ENCODE measurements at places on chromosomes 3 and 15.

GRCh38 chr15:96124436-96124835 is 206.1 kb upstream of the NR2F2 start:
- DNase-seq: no peak

DNA sequence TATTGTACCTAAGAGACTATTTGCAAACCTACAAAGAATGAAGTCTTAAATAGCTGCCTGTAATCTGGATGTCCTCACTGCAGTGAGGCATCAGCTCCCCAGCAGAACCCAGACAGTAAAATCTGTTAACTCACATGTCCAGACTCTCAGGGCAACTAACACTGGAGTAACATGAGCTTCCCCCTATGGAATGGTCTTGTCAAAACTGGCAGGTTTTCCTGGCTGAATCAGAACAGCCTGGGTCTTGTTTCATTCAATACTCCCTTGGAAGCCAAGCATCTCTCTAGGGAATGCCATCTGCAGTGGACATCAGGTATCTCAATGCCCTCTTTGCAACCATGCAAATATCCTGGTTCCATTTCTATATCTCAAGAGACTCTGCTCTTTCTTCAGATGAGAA is 24.4 kb downstream of the PTPN9 start:
- DNase-seq: no peak

DNA sequence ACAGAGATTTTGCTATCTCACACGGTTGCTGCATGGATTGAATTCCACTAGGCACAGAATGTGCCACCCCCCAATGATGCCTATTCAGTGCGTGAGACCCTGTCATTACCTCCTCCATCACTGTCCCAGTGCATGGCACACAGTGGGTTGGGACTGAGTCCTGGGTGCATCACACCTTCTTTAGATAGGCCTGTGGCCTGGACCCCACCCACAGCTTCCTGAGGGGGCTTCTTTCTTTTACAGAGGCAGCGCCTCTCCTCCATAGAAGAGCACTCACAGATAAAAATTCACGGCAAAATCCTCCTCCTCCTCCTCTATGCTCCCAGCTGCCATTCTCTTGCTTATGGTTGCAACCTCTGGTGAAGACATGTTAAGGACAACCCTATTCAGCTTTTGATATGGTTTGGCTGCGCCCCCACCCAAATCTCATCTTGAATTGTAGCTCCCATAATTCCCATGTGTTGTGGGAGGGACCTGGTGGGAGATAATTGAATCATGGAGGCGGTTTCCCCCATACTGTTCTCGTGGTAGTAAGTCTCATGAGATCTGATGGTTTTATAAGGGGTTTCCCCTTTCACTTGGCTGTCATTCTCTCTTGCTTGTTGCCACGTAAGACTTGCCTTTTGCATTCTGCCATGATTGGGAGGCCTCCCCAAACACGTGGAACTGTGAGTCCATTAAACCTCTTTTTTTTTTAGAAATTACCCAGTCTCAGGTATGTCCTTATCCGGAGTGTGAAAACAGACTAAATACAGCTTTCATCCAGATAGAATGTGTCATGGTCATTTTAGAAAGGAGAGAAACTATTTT is 147.6 kb downstream of the KLF13 start:
- no peak for DNase-seq

DNA sequence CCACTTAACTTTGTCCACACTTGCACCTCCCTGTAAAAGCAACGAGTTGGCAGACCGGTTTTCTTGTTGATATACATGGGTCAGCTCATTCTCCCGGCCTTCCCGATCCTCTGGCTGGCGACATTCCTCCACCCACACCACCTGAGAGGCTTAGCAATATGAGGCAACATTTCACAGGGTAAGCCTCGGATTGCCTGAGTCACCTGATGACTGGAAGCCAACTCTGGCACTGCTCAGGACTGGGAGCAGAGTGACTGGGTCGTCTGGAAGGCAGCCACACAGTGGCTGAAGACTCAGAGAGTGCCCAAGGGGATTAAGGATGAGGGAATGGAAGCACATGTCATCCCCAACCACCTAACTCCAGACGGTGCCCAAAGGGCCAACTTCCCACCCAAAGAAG is 9.8 kb downstream of the HOMER2 start:
- no peak for DNase-seq

GRCh38 chr3:181729341-181729869 is 17.7 kb downstream of the SOX2 start:
- no peak for DNase-seq

DNA sequence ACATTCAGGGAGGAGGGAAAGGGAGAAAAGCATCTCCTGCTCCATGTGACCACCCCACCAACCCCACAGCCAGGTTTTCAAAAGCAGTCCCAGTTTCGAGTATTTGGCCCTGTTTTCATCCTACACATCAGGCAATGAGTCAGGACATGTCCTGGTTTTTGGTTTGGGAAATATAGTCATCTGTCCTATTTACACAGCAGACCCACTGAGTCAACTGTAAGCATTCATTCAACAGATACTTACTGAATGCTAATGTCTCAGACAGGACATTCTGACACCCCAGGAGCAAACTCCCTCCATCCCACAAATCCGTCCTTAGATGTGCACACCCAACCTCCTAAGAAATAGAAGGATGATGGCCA is 32.9 kb downstream of the IGDCC3 start:
- no peak for DNase-seq

DNA sequence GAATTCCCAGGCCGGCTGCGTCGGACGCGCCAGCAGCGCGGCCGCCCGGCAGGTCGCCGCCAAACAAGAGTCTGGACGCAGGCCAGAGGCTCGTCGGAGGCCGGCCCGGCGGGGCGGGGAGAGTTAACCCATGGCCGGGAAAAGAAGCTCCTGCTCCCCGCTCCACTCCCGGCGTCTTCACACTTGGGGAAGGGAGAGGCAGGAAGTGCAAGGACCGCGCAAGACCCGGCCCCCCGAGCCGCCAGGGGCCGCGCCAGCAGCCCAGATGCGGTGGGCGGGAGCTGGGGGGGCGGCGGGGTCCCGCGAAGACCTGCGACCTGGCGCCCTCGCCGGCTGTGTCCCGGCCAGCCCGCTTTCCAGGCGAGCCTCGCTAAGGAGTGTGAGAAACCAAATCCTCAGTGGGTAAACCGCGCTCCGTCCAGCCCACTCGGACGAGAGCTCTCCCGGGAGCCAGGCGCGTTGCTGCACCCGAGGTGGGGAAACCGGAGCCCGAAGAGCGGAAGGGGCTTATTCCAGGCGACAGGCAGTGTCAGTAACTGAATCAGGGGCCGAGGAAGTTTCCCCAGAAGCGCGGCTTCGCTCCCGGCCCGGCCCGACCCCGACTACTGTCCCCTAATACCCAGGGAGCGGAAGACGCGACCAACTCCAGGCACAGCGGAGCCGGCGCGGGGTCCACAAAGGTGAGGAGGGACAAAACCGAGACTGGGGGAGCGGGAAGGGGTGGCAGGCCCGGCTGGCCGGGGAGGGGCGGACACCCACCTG is 721 bp downstream of the ADAMTS7 start:
- no peak for DNase-seq

GRCh38 chr15:93179072-93179471 is 90.1 kb upstream of the RGMA start:
- DNase-seq: no peak

DNA sequence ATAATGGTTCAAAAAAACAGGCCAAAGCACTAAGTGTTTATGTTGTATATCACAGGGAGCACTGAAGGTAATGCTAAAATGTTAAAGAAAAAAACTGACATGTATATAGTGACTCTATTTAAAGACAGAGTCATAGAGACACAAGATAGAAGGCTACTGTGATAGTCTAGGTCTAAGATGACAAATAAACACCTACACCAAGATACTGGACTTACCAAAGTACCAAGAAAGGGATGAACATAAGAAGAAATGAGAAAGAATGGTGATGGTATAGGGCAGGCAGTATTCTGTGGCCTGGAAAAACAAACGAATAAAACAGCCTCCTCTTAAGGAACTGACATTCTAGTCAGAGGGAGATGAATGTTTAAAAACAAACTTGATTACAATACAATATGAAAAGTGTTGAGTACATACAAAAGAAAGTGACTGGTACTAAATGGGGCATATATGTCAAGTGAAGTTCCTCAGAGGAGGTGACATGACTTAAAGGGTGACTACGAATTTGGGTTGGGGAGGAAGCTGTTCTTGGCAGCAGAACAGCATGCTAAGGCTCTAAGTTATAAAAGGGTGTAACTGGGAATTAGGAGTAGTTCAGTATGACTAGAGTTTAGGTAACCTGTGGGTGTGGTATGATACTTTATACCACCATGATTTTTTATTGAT is 5.9 kb downstream of the ABHD10 start:
- no peak for DNase-seq

GRCh38 chr3:10312861-10313260 is 8.1 kb downstream of the SEC13 start:
- no peak for DNase-seq

DNA sequence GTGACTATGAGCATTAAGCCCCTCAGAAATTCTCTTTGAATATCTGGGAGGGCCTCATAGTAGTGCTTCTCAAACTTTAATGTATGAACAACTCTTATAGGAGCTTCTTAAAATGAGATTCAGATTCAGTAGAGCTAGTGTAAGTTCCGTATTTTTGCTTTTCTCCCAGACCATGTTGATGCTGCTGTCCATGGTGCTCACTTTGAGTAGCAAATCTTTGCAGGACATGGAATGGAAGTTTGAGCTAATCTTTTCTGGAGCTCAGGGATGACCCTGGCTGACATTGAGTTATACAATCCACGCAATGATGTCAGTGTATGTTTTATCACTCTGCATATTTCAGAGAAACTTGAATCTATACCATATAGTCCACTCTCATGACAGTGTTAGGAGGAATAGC is 134.2 kb downstream of the OTOL1 start:
- no peak for DNase-seq

Data from GM06990 (cell line).